NCI-H1092 treated with DMSO at 0.1 percent for 48 hours (cell line): ENCODE measurements at places on chromosomes 5 and 9.

- DNase-seq = no peak
These were observed 215.7 kb upstream of the OTULINL start for GRCh38 chr5:14365831-14366430.

GRCh38 chr9:4986296-4986695 lies 1.2 kb downstream of the JAK2 start:
- no peak for DNase-seq

- DNase-seq = no peak
These were observed 115.9 kb downstream of the DROSHA start for GRCh38 chr5:31415960-31416359.

DNA sequence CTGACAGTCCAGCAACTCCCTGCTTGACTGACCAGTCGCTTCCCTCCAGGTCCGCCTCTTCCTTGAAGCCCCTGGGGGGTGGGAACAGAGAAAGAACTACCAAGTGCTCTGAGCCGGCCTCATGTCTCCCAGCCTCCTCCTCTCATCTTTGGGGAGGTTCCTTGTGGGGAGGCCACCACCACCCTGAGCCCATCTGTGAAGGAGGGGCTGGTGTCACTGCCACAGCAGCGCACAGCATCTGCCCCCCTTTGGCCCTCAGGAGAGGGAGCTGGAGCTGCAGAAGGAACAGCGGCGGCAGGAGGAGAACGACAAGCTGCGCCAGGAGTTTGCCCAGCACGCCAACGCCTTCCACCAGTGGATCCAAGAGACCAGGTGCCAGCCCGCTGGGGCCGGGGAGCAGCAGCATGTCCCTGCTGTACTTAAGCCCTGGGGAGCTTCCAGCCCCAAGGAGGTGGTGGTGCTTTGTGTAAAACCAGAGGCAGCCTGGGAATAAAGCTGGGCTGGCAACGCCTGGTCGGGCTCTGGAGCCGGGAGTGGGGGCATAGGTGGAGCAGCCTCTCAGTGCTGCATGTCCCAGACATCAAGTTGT lies 29.4 kb downstream of the DYNC2I2 start:
- no peak for DNase-seq

DNA sequence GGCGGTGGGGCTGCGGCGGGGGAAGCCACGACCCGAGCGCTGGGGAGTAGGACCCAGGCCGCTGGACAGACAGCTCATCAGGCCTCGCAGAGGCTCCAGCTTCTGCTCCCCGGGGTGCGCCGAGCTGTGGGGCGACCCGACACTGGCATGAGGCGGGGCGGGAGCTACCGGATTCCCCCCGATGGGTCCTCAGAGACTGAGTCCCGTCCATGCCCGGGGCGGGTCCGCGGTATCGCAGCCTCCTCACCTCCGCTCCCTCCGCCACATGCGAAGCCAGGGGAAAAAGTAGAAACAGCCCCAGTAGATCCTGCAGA lies 2.6 kb upstream of the CCL27 start:
- DNase-seq = no peak

GRCh38 chr5:124997186-124997893 lies 250.9 kb upstream of the ZNF608 start:
- no peak for DNase-seq

DNA sequence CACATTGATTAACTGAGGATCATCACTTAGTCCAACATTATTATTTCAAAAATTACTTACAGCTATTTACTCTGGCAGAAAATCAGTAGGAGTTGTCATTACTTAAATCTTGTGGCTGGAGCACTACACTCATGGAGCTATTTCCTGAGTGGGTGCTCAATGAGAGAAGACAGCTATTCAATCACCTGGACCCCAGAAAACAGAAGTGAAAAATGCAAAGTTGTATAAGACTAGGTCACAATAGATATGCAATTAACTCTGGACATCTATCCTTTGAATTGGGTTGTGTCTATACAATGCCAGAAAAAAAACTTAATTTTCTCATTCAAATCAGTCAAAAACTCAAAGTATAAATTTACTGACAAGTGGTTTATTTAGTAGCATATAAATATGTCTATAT lies 340.9 kb downstream of the EFNA5 start:
- no peak for DNase-seq

GRCh38 chr5:119445544-119445943 lies 6.8 kb upstream of the HSD17B4 start:
- no peak for DNase-seq

DNA sequence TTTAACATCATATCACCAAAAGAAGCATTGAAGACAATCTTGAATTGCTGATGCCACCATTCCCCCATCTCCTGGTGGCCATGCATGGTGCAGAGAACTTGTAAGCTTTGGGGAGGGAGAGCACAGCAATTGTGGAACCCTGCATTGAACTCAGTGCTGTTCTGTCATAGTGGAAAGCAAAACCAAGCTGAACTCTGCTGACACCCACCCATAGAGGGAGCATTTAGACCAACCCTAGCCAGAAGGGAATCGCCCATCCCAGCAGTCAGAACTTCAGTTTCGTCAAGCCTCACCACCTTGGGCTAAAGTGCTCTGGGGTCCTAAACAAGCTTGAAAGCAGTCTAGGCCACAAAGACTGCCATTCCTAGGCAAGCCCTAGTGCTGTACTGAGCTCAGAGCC lies 37.4 kb upstream of the RUSC2 start:
- DNase-seq = no peak

- DNase-seq = no peak
These were observed 1.3 kb downstream of the ERBIN start for GRCh38 chr5:65927503-65928321.

GRCh38 chr9:34456746-34457145 lies 1.6 kb downstream of the FAM219A start:
- no peak for DNase-seq

DNA sequence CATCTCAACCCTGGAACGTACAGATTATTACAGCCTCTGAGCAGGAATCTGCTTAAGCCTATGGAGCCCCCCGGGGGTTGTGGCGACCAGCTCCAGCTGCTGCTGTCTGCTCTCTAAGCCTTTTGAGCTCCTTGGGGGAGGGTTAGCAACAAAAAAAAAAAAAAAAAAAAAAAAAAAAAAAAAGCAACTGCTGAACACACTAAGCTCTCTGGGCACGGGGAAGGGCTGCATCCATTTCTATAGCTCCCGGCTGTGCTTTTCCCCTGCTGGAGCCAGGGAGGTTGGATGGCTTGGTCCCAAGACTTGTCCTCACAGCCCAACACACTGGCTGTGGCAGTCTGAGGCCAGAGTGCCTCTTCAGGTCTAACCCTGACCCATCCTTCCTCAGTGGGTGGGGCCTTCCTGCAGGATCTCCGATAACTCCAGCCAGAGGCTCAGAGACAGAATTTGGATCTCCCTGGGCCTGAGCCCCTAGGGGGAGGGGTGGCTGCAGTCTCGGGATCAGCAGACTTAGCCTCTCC lies 82.1 kb downstream of the FBN2 start:
- no peak for DNase-seq

GRCh38 chr9:136729144-136729543 lies 13.6 kb downstream of the LCN10 start:
- no peak for DNase-seq

GRCh38 chr9:26551451-26551850 lies 341.2 kb downstream of the CAAP1 start:
- no peak for DNase-seq

DNA sequence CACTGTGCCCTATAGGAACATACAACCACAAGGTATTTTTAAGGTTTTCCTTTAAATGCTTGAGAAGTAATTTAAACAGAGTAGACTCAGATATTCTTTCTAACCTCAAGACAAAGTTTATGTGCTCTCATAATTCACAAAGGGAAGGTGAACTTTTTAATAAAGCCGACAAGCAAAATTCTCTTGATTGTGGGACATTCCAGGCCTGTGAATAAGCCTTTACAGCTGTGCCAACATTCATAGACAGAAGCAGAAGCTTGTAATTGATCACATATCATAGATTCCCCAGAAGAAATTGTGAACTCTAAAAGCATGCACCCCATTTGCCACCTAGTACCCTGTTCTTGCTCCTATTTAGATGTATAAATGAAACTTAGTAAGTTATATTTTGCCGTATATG lies 1107.8 kb upstream of the SEMA6A start:
- no peak for DNase-seq

DNA sequence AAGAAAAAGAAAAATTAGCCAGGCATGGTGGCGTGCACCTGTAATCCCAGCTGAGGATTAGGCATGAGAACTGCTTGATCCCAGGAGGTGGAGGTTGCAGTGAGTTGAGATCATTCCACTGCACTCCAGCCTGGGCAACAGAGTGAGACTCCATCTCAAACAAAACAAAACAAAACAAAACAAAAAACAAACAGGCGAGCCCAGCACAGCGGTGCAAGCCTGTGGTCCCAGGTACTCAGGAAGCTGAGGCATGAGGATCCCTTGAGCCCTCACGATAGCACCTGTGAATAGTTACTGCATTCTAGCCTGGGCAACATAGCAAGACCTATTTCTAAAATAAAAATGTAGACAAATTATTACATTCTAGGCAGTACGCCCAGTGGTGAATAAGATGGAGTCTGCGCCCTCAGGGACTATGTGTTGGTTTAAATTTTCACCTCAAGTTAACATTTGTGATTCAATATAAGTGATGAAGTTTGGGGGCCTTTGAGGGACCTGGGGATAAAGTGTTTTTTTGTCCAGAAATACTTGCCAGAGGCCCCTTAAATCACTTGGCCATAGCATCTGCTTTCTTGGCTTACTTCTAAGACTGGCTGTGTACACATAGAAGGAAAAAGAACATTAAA lies 3.4 kb upstream of the GAPVD1 start:
- no peak for DNase-seq

DNA sequence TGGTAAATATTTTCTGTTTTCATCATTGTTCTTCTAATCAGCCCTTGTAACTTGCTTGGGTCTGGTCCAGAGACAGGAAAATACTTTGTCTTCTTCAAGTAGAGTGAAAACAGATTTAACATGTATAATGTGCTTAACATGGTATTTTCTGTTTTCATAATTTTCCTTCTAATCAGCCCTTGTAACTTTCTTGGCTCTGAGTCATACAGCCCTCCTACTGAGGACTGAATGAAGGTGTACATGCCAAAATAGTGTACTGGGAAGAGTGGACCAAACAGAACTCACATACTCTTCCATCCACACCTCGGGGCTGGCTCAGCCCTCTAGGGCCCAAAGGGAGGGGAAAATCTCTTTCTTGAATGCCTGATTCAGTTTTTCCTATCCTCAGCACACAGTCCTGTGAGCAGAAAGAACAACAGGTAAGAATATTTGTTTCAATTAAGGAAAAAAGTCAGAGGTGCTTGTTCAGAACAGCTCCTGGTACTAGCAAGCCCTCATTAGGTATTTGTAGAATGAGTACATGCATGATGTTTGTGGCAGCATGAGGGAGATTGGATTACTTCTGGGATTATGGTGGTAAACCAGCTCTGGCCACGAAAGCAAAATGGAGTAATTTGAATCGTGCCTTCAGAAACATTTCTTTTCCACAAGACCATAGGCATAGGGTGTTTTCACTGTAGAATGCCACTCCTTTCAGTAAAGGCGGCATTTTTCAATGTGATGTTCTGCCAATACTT lies 24.2 kb upstream of the MACIR start:
- no peak for DNase-seq
